ENCODE measurements at places on chromosomes 2 and 18.

- no peak for DNase-seq
Observed at GRCh38 chr18:45019469-45019868, 338.8 kb downstream of the SETBP1 start.

GRCh38 chr2:80058562-80058961 is 246.0 kb downstream of the LRRTM1 start:
- no peak for DNase-seq

- no peak for DNase-seq
Observed at GRCh38 chr18:31606265-31606664, 14.6 kb downstream of the TTR start.

DNA sequence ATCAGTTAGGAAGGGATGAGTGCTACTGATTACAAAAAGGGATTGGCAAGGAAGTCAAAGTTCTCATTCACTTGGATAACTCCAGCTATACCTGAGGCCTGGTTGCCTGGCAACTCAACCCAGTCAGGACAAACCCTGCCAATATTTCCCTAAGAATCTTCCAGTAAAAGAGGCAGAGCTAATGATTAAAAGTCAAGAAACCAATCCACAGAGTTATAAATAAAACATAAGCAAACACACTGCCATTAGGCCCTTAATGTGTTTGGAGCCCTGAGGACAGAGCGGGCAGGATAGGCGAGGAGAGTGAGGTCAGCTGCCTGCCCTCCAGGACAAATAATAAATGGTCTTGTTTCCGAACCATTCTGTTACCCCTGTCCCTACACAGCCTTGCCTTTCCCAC is 215.6 kb upstream of the NABP1 start:
- no peak for DNase-seq

- no peak for DNase-seq
Observed at GRCh38 chr18:3397031-3397750, 52.8 kb upstream of the TGIF1 start.

DNA sequence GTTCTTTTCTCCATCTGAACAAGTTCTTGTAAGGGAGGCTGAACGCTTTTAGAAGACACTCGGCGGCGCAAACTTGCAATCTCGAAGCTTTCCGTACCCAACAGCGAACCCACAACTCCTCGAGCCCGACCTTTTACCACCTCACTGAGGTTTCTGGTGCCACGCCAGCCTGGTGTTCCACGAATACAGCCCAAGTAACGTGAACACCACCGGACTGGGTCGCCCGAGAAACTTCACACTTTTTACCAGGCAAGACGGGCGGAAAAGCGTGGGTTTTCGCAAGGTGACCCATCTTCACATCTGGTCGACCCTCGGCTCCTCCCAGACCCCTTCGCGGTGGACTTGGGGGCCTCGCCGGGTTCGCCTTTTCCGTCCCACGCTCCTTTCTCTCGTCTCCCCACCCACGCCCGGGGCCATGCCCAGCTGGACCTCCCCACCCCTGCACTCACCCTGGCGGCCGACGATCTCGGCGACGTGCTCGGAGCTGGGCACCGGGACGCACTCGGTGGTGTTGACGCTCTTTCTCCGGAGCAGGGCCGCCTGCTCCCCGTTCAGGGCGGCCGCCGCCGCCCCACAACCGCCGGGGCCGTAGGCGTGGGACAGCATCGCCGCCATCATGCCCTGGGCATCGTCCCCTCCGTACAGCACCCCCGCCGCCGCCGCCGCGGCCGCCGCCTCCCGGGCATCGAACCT is 1.2 kb downstream of the MEX3C start:
- DNase-seq = peak; percentile 66

DNA sequence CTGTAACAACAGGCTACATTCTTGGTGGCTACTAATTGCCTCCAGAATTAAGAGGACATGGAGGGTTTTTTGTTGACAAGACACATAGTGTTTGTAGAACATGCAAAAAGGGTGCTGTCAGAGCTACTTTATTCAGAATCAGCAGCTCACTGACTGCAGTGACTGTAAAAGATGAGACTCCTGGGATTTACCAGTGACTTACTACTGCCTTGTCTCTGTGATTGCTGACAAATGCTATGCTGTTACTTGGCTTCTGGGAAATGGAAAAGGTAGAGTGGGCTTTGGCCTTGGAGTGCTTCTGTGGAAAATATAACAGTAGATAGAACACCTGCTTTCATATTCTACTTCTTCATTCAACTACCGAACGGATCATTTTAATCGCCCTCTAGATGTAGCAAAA is 47.8 kb downstream of the GREB1L start:
- DNase-seq = no peak

- DNase-seq = no peak
Observed at GRCh38 chr2:162103443-162104009, 29.5 kb upstream of the DPP4 start.

- DNase-seq = no peak
Observed at GRCh38 chr2:164739966-164740365, 101.7 kb downstream of the COBLL1 start.

DNA sequence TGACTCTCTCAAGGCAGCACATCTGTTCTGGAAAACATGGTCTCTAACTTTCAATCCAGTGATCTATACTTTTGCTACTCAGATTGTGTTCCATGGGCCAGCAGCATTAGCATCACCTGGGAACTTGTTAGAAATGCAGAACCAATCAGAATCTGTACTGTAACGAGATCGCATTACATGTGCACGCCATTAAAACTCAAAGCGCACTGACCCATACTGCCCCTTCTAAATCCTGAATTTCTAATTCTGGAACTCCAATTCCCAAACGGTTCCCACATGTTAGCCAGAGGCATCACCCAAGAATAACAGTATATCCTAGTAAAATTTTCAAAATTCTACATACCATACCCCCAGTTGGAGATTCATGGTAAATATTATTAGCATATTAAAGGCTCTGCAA is 10.5 kb upstream of the DCTN1 start:
- DNase-seq = no peak

DNA sequence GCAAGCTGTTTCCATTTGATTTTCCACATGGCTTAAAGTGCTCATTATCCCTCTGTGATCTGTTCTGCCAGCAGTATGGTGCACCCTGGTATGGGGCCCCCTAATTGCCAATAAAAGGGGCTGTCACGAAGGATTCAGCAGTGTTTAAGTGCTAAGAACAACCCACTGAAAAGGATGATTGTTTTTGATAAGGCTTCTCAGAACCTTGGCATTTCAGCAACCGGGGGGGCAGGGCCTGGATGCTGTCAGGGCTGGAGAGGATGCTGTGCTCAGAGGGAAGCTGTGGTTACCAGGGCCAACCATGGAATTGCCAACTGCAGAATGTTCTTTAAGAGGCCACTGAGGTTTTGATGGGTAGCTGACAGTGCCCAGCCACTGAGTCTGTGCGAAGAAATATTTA is 117.8 kb downstream of the CTIF start:
- no peak for DNase-seq

- no peak for DNase-seq
Observed at GRCh38 chr2:148935791-148936190, 60.8 kb downstream of the KIF5C start.

DNA sequence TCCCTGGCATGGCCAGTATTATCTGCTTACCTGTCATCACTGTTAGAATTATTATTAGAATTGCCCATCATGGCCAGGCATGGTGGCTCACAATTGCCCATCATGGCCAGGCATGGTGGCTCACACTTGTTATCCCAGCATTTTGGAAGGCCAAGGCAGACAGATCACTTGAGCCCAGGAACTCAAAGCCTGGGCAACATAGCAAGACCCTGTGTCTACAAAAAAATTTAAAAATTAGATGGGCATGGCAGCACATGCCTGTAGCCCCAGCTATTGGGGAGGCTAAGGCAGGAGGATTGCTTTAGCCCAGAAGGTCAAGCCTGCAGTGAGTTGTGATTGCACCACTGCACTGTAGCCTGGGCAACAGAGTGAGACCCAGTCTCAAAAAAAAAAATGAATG is 27.4 kb upstream of the ID2 start:
- DNase-seq = no peak

- no peak for DNase-seq
Observed at GRCh38 chr18:3690764-3691066, 240.7 kb downstream of the TGIF1 start.

- DNase-seq = no peak
Observed at GRCh38 chr2:85712849-85713612, 18.9 kb downstream of the GNLY start.

DNA sequence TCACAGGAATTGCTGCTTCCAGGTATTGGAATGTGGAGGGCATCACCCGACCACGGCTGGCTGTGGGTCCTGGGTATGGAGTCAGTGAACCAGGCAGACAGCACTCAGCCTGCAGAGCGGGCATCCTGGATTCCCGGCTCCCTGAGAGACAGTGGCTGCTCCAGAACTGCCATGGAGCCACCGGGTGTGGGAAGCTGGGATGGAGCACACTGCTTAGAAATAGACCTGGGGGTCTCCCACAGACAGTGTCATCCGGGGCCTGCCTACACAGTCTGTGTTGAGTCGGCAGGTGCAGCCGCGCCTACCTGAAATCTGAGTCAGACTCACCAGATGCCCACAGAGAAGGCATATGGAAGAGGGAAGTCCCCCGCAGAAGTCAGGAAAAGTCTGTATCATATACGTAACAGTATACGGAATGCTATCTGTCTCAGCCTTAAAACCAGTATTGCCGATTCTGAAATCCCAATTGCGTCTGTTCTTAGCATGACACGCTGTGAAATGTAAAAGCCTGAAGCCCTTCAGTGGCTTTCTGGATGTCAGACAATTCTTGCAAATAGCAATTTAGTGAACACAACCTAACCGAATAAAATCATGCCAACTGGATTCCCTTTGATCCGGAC is 509.7 kb upstream of the MYT1L start:
- DNase-seq = no peak

DNA sequence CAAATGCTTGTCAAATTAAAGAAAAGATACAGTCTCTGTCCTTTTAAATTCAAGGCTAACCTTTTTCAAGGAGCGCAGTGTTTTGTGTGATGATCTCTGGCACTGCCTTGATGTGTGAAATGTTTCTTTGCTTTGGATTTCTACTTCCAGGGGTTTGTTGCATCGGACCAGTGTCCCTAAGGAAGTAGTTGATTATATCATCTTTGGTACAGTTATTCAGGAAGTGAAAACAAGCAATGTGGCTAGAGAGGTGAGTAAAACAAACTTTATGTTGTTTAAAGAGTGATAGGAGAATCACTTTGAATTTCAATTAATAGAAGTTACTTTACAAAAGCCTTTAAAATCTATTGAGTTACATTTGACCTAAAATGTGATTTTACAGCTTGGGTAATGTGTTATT is 28.8 kb downstream of the HADHB start:
- no peak for DNase-seq

DNA sequence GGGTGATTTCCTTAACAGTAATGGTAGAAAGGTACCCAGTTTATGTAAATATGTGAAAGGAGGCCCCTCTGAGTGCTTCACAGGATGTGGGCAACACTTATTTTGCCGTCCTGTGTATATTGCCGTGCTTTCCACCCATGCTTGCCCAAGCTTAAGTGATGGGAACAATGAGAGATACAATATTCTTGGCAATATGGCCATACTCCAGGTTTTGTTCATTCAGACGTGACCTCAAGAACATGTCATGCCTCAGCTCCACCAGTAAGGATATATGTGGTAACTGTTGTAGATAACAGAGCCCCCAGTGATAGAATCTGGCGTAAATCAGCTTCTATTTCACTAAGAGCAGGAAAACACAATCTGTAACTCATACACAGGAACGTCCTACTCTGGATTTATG is 318.7 kb downstream of the PTPRM start:
- DNase-seq = no peak

- no peak for DNase-seq
Observed at GRCh38 chr2:192098814-192099491, 95.8 kb downstream of the TMEFF2 start.

DNA sequence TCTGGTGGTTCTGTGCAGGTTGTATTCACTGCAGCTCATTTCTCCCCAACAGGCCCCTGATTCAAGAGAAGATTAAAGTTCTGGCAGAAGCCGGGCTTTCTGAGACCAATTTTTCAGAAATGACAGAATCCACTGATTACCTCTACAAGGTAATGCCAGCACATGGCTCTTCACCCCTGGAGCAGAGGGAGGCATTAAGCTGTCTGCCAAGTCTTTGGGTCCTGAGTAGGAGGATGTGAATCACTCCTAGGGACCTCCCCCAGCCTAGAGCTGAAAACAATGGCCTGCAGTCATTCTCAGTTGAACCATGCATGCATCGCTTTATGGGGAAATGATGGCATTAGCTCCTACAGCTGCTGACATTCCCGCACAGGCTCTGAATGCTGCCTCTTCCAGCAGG is 20.5 kb upstream of the RPL37A start:
- DNase-seq = no peak

GRCh38 chr2:44817673-44818335 is 123.7 kb upstream of the SIX3 start:
- no peak for DNase-seq

DNA sequence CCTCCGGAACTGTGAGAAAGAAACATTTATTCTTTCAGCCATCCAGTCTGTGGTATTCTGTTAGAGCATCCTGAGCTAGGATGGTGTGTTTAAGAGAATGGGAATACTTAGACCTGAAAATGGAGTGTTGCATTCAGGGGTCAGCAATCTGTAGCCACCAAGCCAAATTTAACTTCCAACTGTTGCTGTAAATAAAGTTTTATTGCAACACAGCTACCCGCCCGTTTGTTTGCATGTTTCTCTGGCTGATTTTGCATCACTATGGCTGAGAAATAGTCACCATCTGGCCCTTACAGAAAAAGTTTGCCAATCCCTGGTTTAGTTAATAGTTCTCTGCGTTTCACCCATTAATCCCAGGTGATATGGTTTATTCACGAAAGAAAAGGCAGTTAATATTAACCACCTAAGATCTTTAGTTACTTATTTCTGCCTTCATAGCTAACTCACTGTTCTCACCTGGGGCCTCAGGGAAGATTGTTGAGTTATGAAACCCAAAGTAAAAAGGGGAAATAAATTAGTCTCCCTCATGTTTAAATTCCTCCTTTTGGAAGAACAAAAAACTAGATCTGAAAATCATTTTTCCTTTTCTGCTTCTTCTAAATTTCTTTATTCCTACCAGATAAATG is 9.5 kb upstream of the CYS1 start:
- DNase-seq = no peak

- DNase-seq = peak; percentile 82
Observed at GRCh38 chr18:76491473-76491775, 3.6 kb downstream of the ZNF516 start.

DNA sequence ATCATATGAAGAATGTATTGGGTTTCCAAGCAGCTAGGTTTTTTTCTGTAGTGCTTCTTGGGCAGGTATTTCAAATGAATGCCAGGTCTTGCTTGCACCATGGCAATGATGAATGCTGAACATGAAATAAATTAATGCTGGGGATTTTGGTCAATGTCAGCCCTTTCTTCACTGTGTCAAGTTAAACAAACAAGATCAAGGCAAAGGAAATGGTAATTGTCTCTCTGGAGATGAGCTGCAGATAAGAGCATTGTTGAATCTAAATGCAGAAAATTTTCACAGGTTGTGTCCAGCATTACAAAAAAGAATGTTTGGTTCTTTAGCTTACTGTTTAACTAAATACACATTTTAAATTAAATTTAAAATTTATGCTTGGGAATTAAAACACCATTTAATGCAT is 144.3 kb downstream of the GPD2 start:
- DNase-seq = no peak

All from CD4-positive, alpha-beta T cell treated with Interleukin-15 for 1 hour (primary cell).